Right cardiac atrium (tissue), 5 donors: ENCODE measurements at places on chromosomes 12 and 14. TPM values are rescaled to one million over a fixed set of nuclear protein-coding genes. Genes with fewer than 3 reads are reported as not detected.

DNA sequence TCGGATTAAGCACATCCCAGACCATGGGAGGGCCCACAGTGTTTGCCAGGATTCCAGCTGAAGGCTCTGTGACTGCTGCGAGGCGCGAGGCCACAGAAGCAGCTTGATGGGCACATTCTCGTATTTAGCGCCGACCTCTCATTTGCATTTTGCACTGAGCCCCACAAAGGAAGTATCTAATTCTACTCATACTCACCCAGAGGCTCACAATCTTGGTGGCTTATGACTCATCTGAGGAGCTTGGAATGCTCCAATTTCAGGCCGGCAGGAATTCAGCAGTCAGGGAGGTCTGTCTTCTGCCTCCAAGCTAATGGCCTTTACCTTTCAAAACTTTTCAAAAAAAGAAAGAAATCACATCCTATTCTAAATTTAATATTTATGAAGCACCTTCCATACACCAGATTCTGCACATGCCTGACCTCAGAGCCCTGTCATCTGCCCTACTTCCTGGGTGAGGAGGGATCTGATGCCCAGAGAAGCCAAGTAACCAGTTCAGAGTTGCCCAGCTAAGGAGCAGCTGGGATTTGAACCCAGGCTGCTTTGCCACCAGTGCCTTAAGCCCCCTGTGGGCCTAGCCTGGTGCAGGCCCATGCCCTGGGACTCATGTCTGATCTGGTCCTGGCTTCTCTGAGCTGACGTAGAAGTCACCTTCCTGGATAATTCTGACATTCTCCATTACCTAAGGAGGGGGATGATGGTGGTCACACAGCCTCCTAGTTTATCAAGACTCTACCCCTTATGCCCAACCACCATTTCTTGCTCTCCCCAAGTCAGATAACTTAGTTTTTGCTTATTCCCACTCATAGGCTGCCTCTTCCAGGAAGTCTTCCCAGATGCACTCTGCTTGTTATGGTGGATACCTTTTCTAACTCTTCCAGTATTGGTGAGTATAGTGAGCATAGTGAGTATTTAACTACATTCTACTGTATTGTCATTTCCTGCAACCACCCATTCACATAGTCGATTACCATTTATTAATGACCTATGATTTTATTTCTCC lies 198.9 kb downstream of the RBM19 start:
- no peak for DNase-seq

GRCh38 chr14:100606687-100607610 lies 19.7 kb upstream of the BEGAIN start:
- no peak for DNase-seq

DNA sequence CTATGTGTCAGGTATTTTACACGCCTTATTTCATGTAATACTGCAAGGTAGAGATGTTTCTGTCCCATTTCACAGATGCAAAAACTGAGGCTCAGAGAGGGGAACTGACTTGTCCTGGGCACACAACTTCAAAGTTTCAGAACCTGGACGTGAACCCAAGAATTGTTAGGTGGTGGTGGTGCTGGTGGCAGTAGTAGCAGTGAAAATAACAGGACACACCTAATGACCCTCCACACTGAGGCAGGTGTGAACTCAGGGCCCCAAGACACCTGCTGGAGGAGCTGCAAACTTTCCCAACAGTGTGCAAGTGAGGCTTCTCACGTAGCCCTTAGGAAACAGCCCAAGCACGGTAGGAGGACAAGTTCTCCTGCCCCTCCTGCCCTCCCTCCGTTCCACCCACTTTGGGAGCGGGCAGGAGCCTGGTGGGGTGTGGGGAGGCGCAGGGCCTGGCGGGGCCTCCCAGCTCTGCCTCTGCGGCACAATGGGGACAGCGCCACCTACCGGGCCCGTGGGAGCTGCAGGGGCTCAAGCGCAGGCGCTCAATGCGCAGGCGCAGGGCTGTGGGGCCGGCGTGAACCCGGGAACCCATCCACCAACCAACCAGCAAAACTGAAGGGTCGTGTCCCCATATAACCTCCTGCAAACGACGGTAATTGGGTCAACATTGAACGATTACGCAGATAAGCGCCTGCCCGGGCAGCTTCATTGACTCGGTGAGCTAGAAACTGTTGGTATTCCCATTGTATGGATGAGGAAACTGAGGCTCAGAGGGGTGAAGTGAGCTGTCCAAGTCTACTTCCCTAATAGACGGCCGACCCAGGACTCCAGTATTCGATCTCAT lies 12.0 kb upstream of the TRPV4 start:
- peak; percentile 96 for DNase-seq

GRCh38 chr12:31037931-31038330 lies 35.7 kb upstream of the DDX11 start:
- no peak for DNase-seq

- DNase-seq = peak; percentile 90
Observed at GRCh38 chr12:32535288-32535999, 136.1 kb downstream of the FGD4 start.

DNA sequence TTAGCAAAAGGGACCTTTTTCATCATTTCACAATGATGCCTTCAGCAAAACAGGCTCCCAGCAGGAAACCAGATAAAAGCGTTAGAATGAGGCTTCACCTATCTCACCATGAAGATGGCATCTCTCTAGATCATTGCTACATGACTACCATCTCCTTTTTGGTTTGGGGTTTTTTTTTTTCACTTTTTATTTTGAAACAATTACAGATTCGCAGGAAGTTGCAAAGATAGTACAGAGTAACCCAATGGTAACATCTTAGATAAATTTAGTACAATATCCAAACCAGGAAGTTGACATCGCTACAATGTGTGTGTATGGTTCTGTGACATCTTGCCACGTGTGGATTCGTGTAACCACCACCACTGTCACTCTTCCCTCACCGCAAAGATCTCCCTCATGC lies 22.3 kb upstream of the PWP1 start:
- DNase-seq = no peak

DNA sequence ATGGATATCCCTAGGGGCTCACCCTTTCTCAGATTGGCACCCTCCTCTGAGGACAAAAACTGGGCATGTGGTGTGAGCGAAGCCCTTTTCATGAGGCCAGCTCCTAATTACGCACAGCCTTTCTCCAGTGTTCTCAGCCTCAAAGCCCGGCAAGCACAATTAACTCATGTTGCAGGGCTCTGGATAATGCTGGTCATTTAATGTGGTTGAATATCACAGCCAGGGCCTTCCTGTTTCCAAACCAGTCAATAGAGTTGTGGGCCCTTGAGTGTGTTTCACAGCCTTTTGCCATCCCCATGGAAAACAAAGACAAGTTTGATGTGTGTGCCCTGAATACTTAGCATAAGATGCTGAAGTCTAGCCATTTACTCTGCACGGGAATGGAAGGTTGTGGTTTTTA lies 114.2 kb upstream of the ARHGAP5 start:
- DNase-seq = no peak

DNA sequence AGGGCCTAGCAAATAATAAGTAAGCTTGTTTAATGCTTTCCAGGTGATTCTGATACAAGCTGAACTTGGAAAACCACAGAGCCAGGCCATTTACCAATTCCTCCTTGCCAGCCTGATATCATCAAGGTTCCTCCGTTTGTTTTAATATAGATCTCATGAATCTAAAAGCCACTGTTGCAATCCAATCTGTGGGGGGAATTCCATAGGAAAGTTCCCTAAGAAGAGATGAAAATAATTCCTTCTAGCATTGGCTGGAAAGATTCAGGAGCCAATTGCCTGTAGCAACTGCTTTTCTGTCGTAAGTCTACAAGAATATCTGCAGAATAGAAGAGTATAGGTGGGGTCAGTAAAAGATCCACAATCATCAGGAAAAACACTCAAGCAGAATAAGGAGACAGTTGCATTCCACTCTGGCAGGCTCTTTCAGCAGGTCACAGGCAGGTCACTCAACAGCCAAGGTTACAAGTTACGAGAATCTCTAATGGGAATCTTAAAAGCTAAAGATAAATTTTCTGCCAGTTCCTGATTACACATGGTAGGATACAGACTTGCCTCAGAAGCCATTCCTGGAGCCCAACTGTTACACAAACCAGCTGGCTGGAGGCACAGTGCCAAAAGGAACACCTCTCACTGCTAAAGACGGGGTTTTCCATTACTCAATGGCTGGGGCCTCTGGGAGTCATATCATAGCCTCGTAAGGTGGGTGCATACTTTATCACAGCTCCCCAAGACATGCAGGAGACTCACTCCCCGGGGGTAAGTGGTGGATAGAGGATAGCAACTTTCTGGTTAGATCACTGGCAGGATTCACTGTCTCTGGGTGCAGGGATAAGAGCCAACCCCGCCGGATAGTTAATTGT lies 43.6 kb downstream of the FGD6 start:
- DNase-seq = peak; percentile 82

- peak; percentile 95 for DNase-seq
Observed at GRCh38 chr12:53299454-53300180, at the start of gene MYG1. MYG1 (plus strand) TSS chr12:53299695; CDS start chr12:53299738, 43 bp downstream.

DNA sequence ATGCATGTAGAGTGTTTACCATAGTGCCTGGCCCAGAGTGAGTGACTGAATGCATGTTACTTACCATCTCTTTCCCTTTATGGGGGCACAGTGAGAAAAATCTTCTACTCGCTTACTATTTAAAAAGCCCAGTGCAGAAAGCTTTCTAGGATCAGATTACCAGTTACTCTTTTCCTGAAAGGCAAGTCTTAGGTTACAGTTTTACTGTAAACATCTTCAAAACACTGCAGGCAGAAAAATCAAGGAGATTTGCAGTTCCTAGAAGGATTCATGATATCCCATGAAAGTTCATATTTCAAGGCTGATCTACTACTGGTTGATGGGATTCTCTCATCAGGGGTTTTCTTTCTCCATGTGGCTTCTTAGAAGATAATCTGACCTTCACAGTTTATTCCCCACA lies 29.3 kb upstream of the DAAM1 start:
- no peak for DNase-seq

GRCh38 chr14:21019366-21019765 lies 5.5 kb downstream of the NDRG2 start:
- no peak for DNase-seq

DNA sequence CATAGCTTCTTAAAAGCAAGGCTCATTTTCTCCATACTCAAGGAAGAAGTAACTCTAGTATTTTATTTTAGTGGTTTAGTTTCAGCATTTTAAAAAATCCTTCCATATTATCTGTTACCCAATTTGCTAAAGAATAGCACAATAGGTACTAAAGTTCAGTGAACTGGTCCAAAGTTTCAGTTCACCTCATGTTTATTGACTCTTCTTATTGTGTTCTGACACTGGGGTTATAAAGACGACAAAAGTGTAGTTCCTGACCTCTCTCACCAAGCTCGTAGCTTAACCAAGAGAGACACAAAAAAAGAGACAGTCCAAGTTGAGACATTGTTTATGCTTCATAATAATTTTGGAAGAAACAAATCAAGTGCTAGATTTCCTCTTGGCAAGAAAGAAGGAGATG lies 40.8 kb upstream of the SLC38A2 start:
- DNase-seq = no peak

GRCh38 chr12:103687253-103687652 lies 100.2 kb downstream of the STAB2 start:
- no peak for DNase-seq

DNA sequence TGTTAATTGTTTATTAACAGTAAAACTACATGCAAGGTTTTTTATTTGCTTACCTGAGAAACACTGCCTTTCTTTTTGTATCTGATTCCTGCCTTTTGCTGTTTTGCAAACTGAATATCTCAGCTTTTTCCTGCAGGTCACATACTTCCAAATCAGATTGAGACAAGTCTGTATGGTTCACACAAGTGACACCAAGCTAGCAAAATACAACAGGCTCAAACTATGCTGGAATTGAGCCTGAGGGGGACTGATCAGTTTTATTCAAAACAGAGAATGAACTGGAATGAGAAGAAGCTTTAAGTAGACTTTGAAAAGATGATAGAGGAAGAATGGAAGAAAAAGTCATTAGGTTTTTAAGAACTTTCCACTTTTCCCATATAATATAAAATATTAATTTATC lies 12.2 kb upstream of the CDK17 start:
- no peak for DNase-seq

DNA sequence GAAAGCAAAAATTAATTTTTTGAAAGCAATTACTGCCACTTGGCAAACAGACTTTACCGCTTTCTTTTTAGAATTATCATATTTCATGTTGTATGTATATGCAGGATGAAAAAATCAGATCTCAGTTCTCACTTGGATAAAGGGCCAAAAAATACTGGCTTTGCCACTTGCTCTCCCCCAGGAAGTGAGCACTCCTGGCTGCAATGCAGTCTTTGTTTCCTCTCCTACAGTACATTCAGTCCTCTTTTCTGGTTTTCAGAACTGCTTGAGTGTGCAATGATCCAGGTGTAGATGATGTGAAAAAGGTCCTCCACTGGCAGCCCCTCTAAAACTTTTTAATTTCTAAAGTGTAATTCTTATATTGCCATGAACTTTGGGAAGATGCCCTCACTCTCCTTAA lies 183.4 kb downstream of the SLC25A21 start:
- no peak for DNase-seq

The SLC25A3 gene
- total RNA-seq = 1,212 TPM

The TCL1B gene
- total RNA-seq = not detected

The PLA2G1B gene
- not detected for total RNA-seq

The AP1G2 gene
- 13.8 TPM for total RNA-seq

The IFNG-AS1 gene
- total RNA-seq = 1.4 TPM

The FAM186B gene
- total RNA-seq = 0.63 TPM

The PMCH gene
- total RNA-seq = not detected

The NKX2-1 gene
- not detected for total RNA-seq
